ENCODE measurements at places on chromosomes 13 and 19. TPM values are rescaled to one million over a fixed set of nuclear protein-coding genes. Genes with fewer than 3 reads are reported as not detected.

Gene SLITRK1
- total RNA-seq, result not detected

Gene VASP
- total RNA-seq, result 108 TPM

- H3K4me1 ChIP-seq, result peaks cover 99% of the 10 kb centered on the region
- H3K27ac ChIP-seq, result peak overlapping the region; percentile 92
- H3K4me3 ChIP-seq, result peak overlapping the region; percentile 43
- H3K36me3 ChIP-seq, result no peaks in the 10 kb centered on the region
- peak; percentile 89 for DNase-seq
These were observed 42.0 kb downstream of the KLF2 start for GRCh38 chr19:16366433-16367260.

DNA sequence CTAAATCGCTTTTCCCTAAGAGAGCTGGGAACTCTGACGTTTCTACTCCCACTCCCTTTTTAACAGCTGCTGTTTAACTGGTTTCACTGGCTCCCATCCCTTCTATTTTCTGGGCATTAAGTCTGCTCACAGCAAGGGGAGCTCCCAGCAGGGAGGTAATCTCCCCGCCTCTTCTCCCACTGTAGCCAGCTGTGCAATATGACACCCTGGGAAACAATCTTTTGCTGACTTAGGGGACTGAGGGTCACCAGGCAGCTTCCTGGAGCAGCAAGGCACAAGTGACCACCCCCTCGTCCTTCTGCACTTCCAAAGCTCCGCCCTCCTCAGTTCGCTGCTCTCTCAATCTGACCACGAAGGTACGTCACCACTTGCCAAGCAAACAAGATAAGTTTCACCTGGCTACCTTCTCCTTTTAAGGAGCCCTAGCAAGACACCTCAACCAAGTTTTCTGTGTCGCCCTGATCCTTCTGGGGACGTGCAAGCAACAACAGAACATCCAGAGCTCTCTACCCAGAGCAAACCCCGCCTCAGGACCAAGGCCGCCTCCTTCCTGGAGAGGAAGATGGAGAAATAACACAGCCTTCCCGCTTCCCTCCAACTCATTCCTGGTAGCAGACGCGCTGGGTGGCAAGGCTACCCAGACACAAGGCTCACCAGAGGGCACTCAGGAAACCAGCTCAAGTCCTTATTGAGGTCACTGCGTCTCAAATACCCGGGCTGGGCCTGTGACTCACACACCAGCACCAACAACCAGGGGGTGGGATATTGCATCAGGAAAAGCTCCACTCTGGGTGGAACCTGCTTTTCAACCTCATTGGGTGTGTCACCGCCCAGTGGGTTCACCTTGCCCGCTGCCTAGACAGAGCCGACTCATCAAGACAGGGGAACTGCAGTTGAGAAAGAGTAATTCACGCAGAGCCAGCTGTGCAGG is 92.4 kb downstream of the STK24 start:
- H3K4me1 ChIP-seq, result peaks cover 69% of the 10 kb centered on the region
- H3K36me3 ChIP-seq, result no peaks in the 10 kb centered on the region
- no peak overlapping the region for H3K27ac ChIP-seq
- no peak for DNase-seq
- H3K4me3 ChIP-seq, result no peak overlapping the region

DNA sequence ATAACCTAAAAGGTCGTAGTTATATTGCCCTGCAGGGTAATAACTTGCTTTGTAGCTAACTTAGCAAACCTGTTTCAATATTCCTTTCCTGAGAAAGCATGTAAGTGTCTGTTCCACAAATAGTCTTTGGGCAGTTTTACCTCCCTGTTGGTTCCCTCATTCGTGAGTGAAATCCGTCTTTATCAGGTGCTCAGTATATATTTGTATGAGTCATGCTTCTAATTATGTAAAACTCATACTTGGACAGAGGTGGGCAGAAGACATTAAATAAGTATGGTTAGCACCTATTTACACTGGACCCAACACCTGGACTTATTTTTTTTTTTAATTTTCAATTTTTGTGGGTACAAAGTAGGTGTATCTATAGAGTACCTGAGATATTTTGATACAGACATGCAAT is 44.9 kb upstream of the MEDAG start:
- no peaks in the 10 kb centered on the region for H3K27me3 ChIP-seq
- H3K36me3 ChIP-seq, result no peaks in the 10 kb centered on the region
- DNase-seq, result no peak
- H3K4me1 ChIP-seq, result peaks cover 2% of the 10 kb centered on the region

DNA sequence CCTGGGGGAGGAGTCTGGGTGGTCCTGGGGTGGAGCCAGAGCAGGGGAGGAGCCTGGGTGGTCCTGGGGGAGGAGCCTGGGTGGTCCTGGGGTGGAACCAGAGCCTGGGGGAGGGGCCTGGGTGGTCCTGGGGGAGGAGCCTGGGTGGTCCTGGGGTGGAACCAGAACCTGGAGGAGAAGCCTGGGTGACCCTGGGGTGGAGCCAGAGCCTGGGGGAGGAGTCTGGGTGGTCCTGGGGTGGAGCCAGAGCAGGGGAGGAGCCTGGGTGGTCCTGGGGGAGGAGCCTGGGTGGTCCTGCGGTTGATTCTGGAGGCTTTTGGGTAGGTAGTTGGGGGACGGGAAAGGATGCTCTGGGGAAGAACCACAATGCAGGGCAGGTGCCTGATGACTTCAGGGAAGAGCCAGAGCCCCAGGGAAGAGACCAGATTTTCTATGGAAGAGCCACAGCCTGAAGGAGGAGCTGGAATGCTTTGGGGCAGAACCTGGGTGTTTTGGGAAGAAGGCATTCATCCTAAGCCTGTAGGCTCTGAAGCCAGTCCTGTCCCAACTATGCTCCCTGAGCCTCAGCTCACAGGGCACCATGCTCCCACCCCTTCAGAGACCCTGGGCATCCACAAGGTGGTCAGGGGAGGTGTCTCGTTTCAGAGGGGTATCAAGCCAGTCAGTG is 15.0 kb downstream of the MRPS12 start:
- no peak for DNase-seq
- H3K36me3 ChIP-seq, result no peaks in the 10 kb centered on the region
- no peaks in the 10 kb centered on the region for H3K27me3 ChIP-seq
- H3K4me1 ChIP-seq, result peaks cover 12% of the 10 kb centered on the region

DNA sequence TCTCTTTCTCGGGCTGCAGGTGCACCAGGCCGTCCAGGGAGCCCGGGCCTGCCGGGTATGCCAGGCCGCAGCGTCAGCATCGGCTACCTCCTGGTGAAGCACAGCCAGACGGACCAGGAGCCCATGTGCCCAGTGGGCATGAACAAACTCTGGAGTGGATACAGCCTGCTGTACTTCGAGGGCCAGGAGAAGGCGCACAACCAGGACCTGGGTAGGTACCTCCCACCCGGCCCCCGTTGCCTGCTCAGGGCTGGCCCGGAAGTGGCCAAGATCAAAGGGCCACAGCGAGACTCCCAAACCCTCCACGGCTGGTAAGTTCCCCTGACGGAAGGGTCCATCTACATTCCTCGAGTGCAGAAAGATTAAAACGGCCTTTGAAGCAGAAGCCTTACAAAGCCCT is 55.1 kb downstream of the RAB20 start:
- H3K4me1 ChIP-seq, result no peaks in the 10 kb centered on the region
- H3K4me3 ChIP-seq, result no peak overlapping the region
- H3K27ac ChIP-seq, result no peak overlapping the region

DNA sequence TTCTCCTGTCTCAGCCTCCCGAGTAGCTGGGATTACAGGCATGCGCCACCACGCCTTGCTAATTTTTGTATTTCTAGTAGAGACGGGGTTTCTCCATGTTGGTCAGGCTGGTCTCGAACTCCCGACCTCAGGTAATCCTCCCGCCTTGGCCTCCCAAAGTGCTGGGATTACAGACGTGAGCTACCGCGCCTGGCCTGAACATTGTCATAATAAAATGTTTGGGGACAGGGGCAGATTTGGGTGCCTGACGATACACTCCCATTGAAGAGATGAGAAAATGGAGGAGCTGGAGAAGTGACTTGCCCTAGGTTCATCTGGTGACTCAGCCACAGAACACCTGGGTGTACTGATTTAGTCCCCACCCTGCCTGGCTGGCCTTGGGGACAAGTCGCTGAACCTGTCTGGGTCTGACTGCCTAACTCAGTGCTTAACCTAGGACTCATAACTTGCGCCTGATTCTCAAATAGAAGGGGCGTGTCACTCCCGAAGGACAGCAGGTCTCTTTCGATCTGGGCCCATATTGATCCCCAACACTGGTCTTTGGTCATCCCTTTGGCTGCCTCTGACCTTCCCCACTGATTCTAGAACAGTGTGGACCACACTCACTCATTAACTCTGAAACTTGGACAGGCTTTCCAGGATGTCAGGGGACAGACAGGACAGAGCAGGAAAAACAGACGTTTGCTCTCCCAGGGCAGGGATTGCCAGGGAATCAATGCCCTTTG is 7.6 kb upstream of the BICRA start:
- peaks cover 18% of the 10 kb centered on the region for H3K4me1 ChIP-seq
- no peaks in the 10 kb centered on the region for H3K36me3 ChIP-seq
- H3K4me3 ChIP-seq, result peak overlapping the region; percentile 65
- peaks cover 6% of the 10 kb centered on the region for H3K27me3 ChIP-seq

- peaks cover 10% of the 10 kb centered on the region for H3K4me1 ChIP-seq
- no peaks in the 10 kb centered on the region for H3K27me3 ChIP-seq
- no peak overlapping the region for H3K4me3 ChIP-seq
- no peak overlapping the region for H3K27ac ChIP-seq
- DNase-seq, result no peak
These were observed 71.4 kb upstream of the CLDN10 start for GRCh38 chr13:95480791-95481780.

- H3K4me3 ChIP-seq, result no peak overlapping the region
- no peak overlapping the region for H3K27ac ChIP-seq
- no peaks in the 10 kb centered on the region for H3K27me3 ChIP-seq
- peak; percentile 79 for DNase-seq
These were observed 38.6 kb downstream of the LIG4 start for GRCh38 chr13:108176685-108177274.

GRCh38 chr19:53771144-53771543 is 53.0 kb downstream of the NLRP12 start:
- no peaks in the 10 kb centered on the region for H3K36me3 ChIP-seq
- no peak for DNase-seq
- no peaks in the 10 kb centered on the region for H3K27me3 ChIP-seq
- H3K4me3 ChIP-seq, result no peak overlapping the region
- H3K27ac ChIP-seq, result no peak overlapping the region

DNA sequence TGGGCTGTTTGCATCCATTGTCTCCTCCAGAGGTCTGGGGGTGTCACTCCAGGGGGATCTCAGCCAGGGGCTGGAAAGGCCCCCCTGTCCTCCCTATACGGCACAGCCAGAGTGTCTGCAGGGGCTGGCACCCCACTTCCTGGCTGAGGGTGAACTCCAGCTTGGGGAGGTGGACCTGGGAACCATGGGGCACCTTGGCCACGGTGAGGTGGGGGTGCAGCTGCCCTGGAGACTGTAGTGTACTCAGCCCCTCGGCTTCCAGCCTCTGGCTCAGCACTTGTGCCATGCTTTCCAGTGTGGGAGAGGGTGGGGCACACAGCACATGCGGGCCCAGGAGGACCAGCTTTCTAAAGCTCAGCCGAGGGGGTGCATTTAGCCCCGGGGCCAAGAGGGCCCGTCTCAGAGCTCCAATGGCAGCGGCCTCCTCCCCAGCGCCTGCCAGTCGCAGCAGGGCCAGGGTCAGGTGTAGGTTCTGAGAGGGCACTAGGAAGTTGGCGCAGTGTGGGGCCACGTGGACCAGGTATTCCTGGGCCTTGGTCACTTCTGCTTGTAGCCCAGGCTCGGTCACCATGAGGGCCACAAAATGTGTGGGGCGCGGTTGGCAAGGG is 1.4 kb downstream of the LENG9 start:
- H3K4me1 ChIP-seq, result peaks cover 16% of the 10 kb centered on the region
- H3K36me3 ChIP-seq, result no peaks in the 10 kb centered on the region
- H3K4me3 ChIP-seq, result no peak overlapping the region
- H3K27me3 ChIP-seq, result no peaks in the 10 kb centered on the region
- DNase-seq, result peak; percentile 48

DNA sequence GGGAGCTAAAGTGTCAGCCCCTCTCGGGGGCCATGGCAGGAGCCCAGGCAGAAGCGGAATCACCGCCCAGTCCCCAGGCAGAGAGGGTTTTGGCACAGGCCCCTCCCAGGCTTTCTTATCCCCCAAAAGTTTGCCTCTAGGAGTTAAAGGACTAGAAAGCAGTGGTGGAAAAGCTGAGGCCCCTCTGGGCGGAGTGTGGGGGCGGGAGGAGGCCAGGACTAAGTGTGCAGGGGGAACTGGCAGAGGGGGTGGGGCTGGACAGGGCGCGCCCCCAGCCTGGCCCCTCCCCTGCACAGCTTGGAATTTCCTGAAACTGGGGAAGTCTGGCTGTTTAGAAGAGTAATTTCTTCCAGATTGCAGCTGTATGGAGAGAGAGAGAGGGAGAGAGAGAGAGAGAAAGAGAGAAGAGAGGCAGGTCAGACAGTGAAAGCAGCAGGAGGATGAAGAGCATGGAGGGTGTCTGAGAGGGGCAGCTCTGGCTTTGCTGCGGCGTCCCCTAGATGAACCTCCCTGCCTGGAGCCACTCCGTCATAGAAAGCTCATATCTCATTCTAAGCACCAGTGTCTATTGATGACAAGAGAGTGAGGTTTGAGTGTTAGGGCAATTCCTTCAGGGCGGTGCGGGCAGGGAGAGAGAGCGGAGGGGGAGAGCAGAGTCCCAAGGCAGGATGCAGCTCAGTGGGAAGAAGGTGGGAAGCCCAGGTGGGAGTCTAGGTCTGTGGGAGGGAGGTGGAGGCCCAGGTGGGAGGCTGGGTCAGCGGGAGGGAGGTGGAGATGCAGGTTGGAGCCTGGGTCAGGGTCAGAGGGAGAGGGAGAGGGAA is at the start of gene CDC42EP5:
CDC42EP5 (minus strand) TSS at position 226 of the 821 bp plus-strand sequence. CDS start 7,749 bp downstream, outside the sequence.
- peaks cover 26% of the 10 kb centered on the region for H3K27me3 ChIP-seq
- H3K27ac ChIP-seq, result no peak within 1 kb of the TSS

Data from B cell (primary cell).